NCI-H345 (cell line): ENCODE measurements at places on chromosomes 4 and X.

- DNase-seq: no peak
Measured at GRCh38 chrX:84747516-84747915, 245.3 kb upstream of the HDX start.

- no peak for DNase-seq
Measured at GRCh38 chrX:70497026-70497425, 52.4 kb downstream of the DLG3 start.

DNA sequence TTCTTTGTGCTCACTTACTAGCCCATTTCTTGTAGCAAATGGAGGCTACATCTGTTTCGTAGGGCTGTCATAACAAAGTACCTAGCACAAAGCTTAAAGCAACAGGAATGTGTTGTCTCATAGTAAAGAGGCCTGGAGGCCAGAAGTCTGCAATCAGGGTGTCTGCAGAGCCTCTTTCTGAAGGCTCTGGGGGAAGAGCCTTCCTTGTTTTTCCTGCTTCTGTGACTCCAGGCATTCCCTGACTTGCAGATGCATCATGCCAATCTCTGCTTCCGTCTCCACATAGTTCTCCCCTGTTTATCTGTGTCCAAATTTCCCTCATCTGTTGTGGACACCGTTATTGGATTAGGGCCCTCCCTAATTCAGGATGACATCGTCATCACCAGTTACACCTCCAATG lies 67.1 kb downstream of the SHROOM2 start:
- no peak for DNase-seq

GRCh38 chr4:970046-970745 lies 3.2 kb downstream of the DGKQ start:
- no peak for DNase-seq

DNA sequence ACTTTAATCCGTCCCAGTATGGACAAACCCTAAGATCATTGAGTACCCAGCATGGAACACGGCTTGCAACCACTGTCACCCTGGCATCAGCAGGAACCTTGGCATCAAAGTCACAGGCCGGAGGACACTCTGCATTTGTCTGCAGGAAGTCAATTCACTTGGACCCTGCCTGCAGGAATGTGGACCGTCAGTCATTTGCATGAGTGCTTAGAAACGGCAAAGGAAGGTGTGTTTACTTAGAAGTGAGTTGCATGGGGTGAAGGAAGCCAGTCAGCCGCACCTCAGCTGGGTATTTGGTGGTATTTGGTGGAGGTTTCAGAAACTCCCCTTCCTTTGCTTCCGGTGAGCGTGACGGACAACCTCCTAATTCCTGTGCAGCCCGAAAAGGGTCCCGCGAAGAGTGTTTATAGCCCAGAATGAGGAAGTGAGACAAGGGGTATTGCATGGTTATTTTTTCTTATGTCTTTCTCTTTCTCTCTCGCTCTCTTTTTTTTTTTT lies 15.5 kb downstream of the P2RY8 start:
- DNase-seq: no peak

GRCh38 chrX:103378990-103379389 lies 2.7 kb downstream of the BEX3 start:
- DNase-seq: no peak

DNA sequence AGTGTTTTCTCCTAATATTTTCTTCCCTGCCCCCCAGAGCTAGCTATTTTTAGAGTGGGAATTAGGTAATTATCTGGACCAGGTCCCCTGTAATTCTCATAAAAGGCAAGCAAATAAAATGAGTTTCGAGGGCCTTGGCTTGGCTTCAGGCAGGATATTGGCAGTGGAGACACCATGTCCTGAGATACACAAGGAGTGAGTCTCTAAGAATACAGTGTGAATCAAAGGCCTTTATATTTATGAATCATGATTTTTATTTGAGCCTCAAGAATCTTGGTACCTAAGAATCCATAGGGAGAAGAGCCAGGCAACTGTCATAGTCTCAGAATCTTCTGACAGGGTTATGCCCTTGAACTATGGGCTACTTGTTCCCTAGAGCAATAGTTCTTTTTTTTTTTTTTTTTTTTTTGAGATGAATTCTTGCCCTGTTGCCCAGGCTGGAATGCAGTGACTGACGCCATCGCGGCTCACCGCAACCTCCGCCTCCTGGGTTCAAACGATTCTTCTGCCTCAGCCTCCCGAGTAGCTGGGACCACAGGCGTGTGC lies 205.4 kb downstream of the LDB2 start:
- DNase-seq: no peak

- DNase-seq: no peak
Measured at GRCh38 chrX:29687687-29688086, 527.7 kb upstream of the MAGEB2 start.
